ENCODE measurements at places on chromosomes 16 and 17.

DNA sequence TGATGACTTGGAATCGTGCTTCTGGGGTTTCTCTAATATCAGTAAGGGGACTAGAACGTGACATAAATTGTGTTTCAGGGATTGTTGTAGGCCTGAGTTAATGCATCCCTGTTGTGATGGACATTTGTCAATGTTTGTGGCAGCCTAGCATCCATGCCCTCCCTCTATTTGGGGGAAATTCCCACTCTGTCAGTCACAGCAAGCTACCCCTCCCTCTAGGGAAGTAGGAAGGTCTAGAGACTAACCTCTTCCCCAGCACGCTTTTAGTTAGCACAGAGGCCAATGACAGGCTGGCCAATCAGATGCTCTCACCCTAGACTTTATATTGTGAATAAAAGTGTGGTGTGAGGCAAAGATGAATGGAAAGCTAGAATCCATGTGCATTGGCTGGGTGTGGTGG lies 32.4 kb upstream of the NF1 start:
- DNase-seq = no peak

GRCh38 chr17:7835814-7836595 lies 2.0 kb downstream of the KDM6B start:
- DNase-seq = peak; percentile 90

DNA sequence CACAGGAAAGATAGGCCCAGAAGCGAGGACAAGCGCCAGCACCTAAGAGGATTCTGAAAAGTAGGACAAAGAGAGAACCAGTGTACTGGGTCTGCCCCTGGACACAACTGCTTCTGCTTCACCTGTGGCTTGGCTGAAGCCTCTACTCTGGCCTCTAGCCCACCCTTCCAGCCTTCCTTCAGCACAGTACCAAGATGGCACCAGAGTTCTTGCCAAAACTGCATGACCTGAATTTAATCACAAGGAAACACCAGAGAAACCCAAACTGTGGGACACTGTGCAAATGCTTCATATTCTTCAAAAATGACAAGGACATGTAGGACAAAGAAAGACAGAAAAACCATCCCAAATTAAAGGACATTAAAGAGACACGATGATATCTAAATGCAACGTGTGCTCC lies 116.6 kb downstream of the SMG6 start:
- no peak for DNase-seq

- no peak for DNase-seq
Measured at GRCh38 chr16:84465154-84465553, 39.3 kb downstream of the MEAK7 start.

DNA sequence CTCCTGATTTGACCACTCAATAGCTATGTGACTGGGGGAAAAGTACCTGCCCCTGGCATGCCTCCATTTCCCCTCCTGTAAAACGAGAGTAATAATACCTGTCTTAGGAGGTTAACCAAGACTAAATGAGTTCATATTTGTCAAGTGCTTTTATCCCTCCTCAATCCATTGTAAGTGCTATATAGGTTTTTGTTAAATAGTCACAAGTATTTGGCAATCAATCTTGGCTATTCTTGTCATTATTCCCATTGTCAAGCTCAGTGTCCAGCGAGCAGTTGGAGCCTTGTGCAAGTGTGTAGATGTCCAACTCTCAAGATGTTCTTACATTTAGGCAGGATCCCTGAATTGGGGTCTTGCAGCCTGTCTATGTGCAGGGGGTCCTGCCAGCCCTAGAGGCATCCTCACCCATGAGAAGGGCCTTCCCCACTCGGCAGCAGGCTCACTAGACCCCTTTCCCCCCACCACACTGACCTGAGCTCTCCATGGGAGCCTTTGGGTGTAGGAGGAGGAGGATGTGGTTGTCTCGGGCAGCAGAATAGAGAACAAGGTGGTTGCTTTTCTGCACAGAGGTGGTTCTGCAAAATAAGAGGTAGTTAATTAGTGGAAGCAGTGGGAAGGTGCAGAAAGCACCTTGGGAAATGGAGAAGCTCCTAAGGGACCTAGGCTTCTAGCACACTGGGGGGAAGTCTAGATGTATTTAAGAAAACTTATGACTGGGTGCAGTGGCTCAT lies 18.0 kb downstream of the PIK3R6 start:
- no peak for DNase-seq

DNA sequence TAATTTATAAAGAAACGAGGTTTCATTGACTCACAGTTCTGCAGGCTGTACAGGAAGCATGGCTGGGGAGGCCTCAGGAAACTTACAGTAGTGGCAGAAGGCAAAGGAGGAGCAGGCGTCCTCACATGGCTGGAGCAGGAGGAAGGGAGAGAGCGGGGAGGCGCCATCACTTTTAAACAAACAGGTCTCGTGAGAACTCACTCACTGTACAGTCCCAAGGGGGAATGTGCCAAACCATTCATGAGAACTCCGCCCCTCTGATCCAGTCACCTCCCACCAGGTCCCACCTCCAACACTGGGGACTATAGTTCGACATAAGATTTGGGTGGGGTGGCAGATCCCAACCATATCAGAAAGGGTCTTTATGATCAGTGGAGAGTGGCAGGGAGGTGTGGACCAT lies 392.4 kb upstream of the TNRC6C start:
- DNase-seq = no peak

GRCh38 chr17:68674029-68674925 lies 73.1 kb upstream of the FAM20A start:
- DNase-seq = no peak

DNA sequence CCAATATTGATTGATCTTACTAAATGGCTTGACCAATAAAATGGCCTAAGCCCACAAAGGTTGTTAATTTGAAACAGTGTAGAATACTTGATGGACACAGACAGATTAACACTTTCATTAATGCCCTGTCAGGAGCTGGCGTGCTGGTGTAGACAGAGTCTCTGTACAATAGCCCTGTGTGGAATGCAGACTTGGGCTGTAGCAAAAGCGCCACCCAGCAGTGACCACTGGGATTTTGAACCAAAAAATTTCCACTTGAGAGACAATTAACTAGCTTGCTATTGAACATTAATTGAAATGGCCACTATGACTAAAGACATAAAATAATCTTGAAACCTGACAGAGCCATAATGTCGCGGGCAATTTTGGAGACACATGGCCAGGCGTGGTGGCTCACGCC lies 19.7 kb upstream of the GUCY2D start:
- no peak for DNase-seq
